ENCODE measurements at places on chromosomes 13 and 19. TPM values are rescaled to one million over a fixed set of nuclear protein-coding genes. Genes with fewer than 3 reads are reported as not detected.

GRCh38 chr19:45981350-45981749 is 7.7 kb upstream of the NOVA2 start:
- no peaks in the 10 kb centered on the region for H3K36me3 ChIP-seq
- no peak overlapping the region for H3K4me3 ChIP-seq
- H3K4me1 ChIP-seq, result no peaks in the 10 kb centered on the region
- no peak for DNase-seq
- H3K27me3 ChIP-seq, result no peaks in the 10 kb centered on the region
- no peak overlapping the region for H3K27ac ChIP-seq

DNA sequence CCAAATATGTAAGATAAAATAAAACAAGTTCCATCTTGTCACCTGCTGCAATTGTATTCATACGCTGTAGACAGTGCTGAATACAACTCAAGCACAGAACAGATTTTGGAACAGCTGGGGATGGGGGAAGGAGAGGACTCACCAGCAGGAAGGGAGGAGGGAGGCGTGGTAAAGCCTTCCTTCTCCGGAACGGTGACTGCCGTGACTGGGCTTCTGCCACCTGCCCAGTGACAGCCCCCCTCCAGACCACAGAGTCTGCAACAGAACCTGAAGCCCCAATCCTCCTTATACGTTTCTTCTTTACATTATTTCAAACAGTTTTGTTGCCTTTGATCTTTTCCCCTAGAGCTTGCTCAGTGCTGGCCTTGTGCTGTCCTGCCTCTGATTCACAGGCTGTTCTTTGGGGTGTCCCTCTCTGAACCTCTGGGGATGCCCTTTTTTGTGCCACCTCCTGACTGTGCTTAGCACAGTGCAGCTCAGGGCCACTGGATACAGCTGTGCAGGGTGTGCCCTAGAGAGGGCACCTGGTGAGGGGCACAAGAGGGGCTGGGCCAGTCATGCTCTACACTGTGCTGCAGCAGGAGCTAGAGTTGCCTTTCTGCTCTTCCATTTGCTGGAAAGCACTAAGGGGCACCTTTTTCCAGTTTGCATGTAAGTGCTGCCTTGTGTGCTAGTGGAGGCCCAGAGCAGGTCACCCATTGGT is 213.0 kb downstream of the ZIC5 start:
- no peak overlapping the region for H3K27ac ChIP-seq
- H3K4me3 ChIP-seq, result no peak overlapping the region
- DNase-seq, result no peak

GRCh38 chr13:99305158-99305557 is 2.0 kb downstream of the GPR183 start:
- H3K27ac ChIP-seq, result peak overlapping the region; percentile 71
- H3K36me3 ChIP-seq, result no peaks in the 10 kb centered on the region
- peaks cover 75% of the 10 kb centered on the region for H3K4me1 ChIP-seq
- no peaks in the 10 kb centered on the region for H3K27me3 ChIP-seq

DNA sequence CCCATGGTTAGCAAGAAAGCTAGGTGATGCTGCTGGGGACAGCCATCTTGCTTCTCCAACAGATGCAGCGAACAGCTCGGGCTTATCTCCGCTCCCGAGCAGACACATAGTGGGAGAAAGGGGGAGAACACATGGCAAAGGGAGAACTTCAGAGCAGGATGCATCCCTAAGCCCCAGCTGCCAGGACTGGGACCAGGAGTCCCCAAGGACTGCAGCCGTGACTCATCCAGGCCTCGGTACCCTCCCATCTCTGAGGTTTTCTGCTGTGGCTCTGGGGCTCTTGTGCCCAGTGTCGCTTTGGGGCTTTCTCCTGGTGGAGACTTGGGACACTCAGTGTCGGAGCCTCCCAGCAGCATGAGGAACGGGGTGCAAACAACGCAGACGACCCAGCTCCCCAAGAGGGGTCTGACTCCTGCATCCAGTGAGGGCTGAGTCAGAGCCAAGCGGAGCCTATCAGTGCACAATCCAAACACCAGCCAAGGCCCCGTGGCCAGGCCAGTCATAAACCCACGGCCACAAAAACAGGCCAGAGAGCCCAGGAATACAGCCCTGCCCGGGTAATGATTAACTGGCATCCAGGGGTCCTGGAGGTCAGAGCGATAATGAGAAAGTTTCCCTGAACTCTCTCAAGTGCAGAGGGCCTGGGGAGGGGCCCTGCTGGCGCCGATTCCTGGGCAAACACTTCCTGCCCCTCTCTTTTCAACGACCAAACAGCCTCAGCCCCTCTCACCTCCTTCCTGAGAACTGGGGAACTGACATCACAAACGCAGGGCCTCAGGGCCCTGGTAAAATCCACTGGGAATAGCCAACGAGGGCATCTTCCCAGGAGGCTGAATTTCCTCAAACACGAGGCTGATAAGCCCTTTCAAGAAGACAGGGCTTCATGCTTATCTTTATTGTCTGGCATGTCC is 202.9 kb downstream of the USP12 start:
- no peak overlapping the region for H3K27ac ChIP-seq
- no peaks in the 10 kb centered on the region for H3K4me1 ChIP-seq
- DNase-seq, result no peak
- no peaks in the 10 kb centered on the region for H3K27me3 ChIP-seq
- H3K36me3 ChIP-seq, result no peaks in the 10 kb centered on the region

The C1QTNF9 gene
- not detected for total RNA-seq

The LILRA1 gene
- not detected for total RNA-seq

The LILRB5 gene
- 0.42 TPM for total RNA-seq

The CD37 gene
- total RNA-seq, result 116 TPM

The C19orf38 gene
- total RNA-seq, result 0.44 TPM

The PLEKHA4 gene
- total RNA-seq, result 4.1 TPM

The ZNF302 gene
- 13.4 TPM for total RNA-seq

The FGF9 gene
- 2.3 TPM for total RNA-seq

The TMEM59L gene
- total RNA-seq, result not detected

Measured in CD8-positive, alpha-beta memory T cell (primary cell).